Cerebellar cortex (tissue), 1 donor: ENCODE measurements at places on chromosomes 4 and X.
A peak's percentile ranks its signal among the peaks of the same experiment; 100 is the strongest.

DNA sequence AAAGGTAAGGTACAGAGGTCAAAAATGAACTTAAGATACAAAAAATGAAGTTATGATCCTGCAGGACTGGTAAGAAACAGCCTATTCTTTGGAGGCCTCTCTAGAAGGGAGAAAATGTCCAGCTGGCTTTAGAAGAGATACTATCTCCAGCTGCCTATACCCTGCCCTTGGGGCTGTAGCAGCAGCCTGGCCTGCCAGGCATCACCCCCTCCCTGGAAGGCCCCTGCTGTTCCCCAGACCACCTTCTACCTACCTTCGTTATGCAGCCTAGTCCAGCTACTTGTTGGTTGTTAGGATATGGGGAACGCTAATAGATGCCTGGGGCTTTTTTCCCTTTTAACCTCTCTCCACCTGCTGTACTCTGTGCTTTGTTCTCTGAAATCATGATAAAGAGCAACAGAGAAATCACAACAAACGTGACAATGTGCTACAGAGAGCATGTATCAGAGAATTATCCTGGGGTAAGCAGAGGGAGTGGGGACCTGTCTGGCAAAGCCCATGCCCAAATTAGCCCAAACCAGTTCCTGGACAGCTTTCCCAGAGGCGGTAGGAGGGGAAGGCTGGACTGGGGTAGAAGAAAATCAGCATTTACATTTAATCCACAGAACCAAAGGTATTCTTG lies 34.5 kb downstream of the FRMD7 start:
- DNase-seq: no peak

DNA sequence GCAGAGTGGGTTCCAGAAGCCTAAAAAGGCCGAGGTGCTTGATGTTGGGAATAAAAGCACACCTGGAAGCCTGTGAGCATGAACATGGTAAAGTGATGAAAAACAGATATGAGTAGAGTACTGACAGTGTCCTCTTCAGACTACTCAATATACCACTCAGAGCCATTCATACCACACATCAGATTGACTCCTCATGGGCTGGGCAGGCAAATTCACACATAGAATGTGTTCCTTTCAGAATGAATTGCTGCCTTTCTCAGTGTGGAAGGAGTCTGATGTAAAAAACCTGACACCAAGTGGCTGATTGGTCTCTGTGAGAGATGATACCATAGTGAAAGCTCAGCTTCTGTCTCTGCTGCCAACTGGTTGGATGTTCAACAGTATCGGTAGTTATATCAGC lies 442.7 kb downstream of the RAPGEF2 start:
- no peak for DNase-seq

GRCh38 chr4:138555108-138555507 lies 313.0 kb upstream of the SLC7A11 start:
- DNase-seq: no peak

- DNase-seq: no peak
Observed at GRCh38 chr4:177033632-177034031, 240.9 kb upstream of the VEGFC start.

GRCh38 chr4:145822581-145822980 lies 116.0 kb downstream of the ZNF827 start:
- no peak for DNase-seq

GRCh38 chr4:4417886-4418285 lies 31.0 kb downstream of the NSG1 start:
- DNase-seq: no peak

DNA sequence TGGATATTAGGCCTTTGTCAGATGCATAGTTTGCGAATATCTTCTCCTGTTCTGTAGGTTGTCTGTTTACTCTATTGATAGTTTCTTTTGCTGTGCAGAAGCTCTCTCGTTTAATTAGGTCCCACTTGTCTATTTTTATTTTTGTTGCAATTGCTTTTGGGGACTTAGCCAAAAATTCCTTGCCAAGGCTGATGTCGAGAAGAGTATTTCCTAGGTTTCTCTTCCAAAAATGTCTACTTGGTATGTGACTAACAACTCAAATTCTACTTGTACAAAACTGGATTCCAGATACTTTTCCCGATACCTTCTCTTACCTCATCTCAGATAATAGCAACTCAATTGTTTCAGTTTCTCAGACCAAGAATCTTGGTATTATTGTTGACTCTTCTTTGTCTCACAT lies 142.4 kb upstream of the GLRA2 start:
- DNase-seq: peak; percentile 0

- no peak for DNase-seq
Observed at GRCh38 chr4:143883529-143883928, 21.8 kb downstream of the GYPE start.

GRCh38 chr4:44756559-44756958 lies 30.2 kb upstream of the GNPDA2 start:
- no peak for DNase-seq

DNA sequence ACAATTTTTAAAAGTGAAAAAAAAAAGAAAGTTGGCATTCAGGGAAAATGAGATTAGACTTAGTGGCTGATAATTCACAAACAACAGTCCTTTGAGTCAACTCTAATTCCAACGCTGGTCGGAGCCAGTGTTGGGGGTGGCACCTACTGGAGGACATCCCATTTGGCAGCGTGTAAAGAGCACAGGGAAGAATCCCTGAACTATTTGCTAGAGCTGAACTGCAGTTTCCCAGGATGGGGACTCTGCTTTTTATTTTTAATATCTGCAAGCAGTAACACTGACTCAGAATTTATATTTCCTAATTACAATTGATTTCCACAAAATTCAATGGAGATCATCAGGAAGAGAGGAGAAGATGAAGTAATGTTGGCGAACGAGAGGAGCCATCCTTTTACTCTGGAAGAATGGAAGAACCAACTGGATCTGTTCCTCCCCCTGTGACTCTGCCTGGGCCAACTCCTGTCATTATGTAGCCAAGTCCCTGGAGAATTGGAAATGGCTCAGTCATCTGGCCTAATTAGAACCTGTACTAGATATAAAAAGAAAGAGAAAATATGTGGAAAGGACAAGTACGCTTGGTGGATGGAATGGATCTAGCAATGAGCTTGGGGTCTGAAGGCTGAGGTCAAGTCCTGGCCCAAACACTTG lies 76.7 kb downstream of the IRF2 start:
- DNase-seq: peak; percentile 52

GRCh38 chr4:124641715-124642381 lies 70.7 kb downstream of the ANKRD50 start:
- DNase-seq: no peak

GRCh38 chrX:11341274-11342201 lies 48.3 kb downstream of the AMELX start:
- DNase-seq: no peak

- DNase-seq: no peak
Observed at GRCh38 chr4:20505927-20506326, 194.3 kb upstream of the PACRGL start.

DNA sequence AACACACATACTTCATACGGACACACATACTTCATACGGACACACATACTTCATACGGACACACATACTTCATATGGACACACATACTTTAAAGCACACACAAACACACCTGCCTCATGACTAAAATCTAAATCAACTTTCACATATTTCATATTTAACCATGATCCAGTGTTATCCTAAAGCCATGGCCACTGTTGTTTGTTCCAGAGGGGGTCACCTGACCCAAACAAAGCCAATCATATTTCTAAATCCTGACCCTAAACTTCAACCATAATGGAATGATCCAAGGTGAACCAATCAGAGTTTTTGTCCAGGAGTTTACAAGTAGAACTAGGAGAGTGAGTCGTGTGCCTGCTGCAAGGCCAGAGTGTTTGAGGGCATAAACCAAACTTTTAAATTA lies 97.2 kb upstream of the KIT start:
- DNase-seq: no peak

- peak; percentile 18 for DNase-seq
Observed at GRCh38 chr4:23881674-23882337, 8.0 kb downstream of the PPARGC1A start.

DNA sequence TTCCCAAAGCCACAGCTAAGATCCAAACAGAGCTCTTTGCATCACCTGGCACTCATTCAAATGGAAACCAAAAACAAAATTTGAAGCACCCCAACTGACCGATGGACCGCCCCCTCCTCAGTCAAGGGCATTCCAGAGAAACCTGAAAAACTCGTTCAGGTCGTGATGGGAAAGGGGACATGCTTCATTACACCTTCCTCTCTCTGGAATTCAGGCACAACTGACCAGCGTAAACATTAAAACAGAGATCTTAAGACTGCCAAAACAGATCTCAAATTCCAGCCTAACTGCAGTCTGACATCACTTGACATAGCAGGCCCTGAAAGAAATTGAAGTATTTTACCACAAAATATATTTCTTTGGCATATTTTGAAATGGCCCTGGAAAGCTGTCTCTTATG lies 28.5 kb downstream of the PTTG2 start:
- DNase-seq: no peak

GRCh38 chr4:109977854-109978501 lies 65.3 kb downstream of the EGF start:
- peak; percentile 18 for DNase-seq

GRCh38 chr4:328729-329128 lies 8.9 kb upstream of the ZNF141 start:
- DNase-seq: no peak

- no peak for DNase-seq
Observed at GRCh38 chr4:103050736-103051436, 25.7 kb downstream of the SLC9B2 start.

- no peak for DNase-seq
Observed at GRCh38 chr4:37985730-37986275, 25.6 kb downstream of the PTTG2 start.

- peak; percentile 19 for DNase-seq
Observed at GRCh38 chr4:8427761-8428287, 12.7 kb downstream of the ACOX3 start.

- peak; percentile 46 for DNase-seq
Observed at GRCh38 chrX:137432609-137433008, 133.3 kb upstream of the ZIC3 start.

- no peak for DNase-seq
Observed at GRCh38 chr4:104868958-104869357, 277.7 kb upstream of the TET2 start.

DNA sequence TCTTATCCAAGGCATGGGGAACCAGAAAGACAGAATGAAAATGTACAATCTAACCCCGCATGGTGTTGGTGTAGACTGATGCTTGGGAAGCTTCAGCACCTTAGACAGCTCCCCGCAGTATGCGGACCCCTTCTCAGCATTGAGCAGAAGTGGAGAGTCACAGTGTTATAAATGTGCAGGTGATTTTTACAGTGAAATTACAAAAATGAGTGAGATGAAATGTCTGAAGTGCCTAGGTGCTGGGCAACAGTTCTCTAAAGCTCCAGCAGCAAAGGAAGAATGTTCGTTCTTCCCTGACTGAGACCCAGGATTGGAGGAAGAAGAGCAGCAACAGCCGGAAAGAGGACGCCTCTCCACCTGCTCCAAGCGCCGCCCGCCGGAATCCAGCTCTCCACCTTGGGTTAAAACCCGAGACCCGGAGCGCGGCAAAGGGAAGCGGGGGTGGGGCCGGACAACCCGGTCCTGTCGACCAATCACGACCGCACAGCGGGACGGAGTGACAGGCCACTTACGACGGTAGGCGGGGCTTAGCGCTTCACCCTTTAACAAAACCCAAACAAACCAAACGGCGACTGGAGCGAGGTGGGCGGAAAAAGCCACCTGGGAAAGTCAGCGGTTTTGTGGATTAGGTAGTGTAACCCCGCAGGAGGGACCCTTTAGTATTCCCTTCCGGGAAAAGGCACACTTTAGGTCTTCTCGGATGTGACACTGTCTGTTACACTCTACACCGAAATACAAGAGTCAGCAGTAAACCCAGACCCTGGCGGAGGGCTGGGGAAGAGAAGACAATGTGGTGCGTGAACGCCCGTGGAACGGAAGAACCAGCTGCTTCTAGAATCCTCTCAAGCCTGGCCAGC lies at the start of gene GLRA3:
GLRA3 (minus strand) TSS at position 403 of the 857 bp plus-strand sequence. CDS start 436 bp downstream, outside the sequence.
- no peak for DNase-seq

- DNase-seq: no peak
Observed at GRCh38 chr4:10053635-10054453, 32.5 kb upstream of the SLC2A9 start.

- DNase-seq: no peak
Observed at GRCh38 chr4:177283167-177283566, 26.5 kb upstream of the NEIL3 start.

DNA sequence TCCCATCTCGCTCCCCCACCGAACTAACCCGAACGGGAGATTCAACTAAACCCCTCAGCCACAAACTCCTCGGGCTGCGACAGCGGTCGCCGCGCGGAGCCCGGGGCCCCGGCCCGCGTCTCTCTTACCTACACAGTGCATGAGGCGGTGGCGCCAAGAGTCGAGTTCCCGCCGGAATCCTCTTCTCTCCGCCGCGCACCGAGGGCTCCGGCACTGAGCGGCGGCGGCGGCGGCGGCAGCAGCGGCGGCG lies 160 bp downstream of the LCORL start:
- no peak for DNase-seq

- no peak for DNase-seq
Observed at GRCh38 chrX:65997978-65998717, 41.7 kb downstream of the VSIG4 start.

DNA sequence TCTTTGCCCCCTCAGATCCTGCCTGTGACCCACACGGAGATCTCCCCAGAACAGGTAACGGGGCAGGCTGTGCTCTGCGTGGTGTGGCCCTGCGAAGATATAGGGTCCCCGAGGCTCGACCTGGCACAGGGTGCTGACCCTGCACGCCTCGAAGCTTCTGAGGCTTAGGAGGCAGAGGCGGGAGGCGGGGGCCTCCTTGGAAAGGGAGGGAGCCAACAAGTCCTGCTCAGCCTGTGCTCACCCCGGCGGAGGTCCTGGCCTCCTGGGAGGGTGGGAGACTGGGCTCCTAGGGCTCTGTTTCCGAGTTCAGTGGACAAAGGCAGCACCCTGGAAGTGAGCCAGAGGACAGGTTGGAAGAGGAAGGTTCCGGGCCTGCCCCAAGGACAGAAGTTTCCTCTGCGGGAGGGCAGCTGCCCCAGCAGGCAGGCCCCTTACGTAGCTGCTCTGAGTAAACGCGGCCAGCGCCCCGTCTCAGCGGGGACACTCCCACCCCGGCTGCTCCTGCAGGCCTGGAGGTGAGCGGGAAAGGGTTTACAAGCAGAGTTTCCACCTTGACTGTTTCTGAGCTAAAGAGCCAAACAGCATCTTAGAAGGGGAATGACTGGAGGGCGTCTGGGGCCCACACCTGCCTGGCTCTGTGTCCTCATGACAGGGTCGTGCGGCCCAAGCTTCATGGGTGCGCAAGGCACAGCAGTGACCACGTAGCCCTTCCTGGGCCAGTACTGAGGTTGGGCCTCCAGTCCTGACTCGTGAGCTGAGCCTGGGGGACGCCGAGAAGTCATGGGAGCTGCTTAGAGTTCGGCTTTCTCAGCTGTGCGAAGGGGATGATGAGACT lies 16.1 kb downstream of the TMEM175 start:
- peak; percentile 66 for DNase-seq

DNA sequence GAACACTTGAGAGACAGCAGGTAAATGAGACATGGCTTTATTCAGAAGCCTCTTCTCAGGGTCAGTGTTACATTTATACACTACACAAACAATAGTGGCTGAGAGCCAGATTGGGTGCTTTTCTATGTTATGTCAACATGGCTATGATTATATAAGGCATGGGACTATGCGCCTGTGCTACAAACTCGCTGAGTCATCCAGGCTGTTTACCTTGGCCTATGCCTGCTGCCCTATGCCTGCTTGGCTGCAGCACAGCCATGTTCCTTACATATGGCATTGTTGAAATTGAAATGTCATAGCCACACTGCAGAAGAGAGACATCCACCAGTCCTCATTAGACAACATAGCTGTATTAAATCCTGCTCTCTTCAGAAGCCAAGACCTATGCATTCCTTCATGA lies 236.3 kb upstream of the NWD2 start:
- DNase-seq: no peak

GRCh38 chrX:149471397-149471796 lies 33.7 kb downstream of the IDS start:
- DNase-seq: no peak

GRCh38 chr4:170017252-170017651 lies 8.9 kb downstream of the MFAP3L start:
- DNase-seq: no peak
